D721Med (cell line): ENCODE measurements at places on chromosomes 3 and 15.

- DNase-seq, result no peak
Measured at GRCh38 chr3:25423780-25424588, 4.1 kb upstream of the RARB start.

- DNase-seq, result no peak
Measured at GRCh38 chr3:71180524-71180923, 403.0 kb downstream of the FOXP1 start.

DNA sequence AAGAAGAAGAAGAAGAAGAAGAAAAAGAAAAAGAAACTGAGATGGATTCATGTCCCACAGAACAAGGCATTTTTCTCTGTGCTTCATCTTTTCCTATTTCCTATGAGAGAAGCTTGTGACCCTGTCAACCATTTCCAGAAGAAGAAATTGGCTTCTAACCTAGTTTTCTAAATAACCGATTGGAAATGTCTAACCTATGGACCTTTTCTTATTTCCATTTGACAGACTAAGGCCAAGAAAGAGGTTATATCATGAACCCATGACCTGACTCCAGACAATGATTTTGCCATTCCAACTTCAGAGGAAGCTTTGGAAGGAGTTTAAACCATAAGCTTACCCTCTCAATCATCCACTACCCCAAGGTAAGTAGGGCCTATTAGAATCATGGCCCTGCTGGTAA, 16.3 kb upstream of the CSRNP1 start:
- no peak for DNase-seq

DNA sequence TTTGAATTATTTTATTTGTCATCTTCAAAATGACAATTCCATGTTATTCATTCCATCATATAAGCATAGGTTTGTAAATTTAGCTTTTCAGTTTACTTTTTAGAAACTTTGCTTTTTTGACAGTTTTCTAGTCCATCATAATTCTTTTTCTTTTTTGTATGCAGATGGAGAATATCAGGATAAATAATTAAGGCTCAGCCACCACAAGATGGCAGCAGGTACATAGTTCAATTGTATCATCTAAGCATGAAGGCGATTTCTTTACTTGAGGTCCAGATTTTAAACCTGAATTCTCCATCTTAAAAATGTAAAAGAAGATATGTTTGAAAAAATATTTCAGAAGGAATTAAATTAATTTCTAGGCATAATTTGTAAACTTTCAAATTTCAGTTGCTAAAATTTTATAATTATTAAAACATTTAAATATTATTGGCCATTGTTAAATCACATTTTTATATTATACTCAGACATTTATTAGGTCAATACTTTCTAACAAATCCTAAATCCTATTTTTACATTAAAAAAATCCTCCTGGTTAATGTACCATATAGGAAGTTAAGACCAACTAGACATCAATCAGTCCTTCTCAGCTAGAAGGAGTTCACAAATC, 15.1 kb downstream of the PLSCR5 start:
- DNase-seq, result no peak

- no peak for DNase-seq
Measured at GRCh38 chr3:30682434-30683155, 76.2 kb downstream of the TGFBR2 start.

GRCh38 chr3:32850226-32850625, 32.4 kb downstream of the TRIM71 start:
- DNase-seq, result no peak
